CMK (cell line): ENCODE measurements at places on chromosomes 3 and 15.

DNA sequence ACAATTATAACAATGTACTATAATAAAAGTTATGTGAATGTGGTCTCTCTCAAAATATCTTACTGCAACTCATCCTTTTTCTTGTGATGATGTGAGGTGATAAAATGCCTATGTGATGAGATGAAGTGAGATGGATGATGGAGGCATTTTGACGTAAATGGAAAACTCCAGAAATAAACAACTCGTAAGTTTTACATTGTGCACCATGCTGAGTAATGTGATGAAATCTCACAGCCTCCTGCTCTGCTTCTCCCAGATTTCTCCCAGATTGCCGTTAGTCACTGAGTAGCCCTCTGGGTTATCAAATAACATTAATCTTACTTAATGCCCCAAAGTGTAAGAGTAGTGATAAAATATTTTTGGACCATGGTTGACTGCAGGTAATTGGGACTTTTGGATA, 64.8 kb upstream of the SLCO2A1 start:
- no peak for DNase-seq

DNA sequence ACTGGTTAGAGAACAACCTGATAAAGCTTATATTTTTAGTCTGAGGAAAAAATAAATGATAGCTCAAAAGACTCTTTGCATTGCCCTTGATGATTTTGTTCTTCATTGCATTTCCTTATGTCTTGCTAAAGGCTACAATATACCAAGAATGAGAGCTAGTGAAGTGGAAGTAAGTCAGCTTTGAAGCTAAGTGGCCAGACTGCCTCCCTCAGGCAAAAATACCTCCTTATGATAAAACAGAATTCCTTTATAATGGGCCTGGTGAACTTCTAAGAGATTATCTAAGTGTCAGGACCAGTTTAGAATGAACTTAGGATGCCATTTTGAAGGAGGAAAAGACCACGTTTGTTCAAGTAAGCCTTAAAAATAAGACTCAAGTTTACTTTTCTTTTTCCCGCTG, 678.4 kb downstream of the ROBO2 start:
- no peak for DNase-seq

DNA sequence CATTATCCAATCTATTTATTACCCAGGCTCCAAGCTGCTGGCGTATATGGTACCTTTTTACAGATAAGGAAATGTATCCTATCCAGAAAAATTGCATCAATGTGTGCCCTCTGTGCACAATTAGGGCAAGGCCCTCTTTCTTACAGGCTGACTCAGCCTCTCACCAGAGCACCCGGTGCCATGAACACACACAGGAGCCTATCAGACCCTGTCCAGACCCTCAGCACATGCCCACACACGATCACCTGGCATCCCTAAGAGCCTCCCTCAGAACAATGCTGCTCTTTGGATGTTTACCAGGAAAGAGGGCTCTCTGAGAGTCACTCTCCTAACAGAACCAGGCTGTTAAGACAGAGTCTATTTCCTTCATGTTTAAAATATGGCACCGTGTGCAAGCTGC, 460.0 kb upstream of the TBL1XR1 start:
- DNase-seq = no peak

DNA sequence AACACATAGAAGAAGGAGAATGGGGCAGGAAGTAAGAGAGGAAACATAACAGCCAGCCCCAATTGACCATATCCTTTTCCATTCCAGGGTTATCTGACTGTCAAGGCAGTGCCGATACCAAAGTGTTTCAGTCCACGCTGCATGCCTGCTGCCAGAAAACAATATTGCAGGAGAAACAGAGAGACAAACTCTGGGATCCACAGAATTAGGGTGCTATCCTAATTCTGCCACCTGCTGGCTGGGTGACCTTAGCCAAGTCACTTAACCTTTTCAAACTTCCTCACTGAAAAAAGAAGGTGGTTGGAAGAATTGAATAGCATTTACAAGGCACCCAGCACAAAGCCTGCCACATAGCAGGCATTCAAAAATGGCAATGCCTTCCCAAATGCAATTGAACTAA, 32.0 kb downstream of the GLB1 start:
- no peak for DNase-seq

DNA sequence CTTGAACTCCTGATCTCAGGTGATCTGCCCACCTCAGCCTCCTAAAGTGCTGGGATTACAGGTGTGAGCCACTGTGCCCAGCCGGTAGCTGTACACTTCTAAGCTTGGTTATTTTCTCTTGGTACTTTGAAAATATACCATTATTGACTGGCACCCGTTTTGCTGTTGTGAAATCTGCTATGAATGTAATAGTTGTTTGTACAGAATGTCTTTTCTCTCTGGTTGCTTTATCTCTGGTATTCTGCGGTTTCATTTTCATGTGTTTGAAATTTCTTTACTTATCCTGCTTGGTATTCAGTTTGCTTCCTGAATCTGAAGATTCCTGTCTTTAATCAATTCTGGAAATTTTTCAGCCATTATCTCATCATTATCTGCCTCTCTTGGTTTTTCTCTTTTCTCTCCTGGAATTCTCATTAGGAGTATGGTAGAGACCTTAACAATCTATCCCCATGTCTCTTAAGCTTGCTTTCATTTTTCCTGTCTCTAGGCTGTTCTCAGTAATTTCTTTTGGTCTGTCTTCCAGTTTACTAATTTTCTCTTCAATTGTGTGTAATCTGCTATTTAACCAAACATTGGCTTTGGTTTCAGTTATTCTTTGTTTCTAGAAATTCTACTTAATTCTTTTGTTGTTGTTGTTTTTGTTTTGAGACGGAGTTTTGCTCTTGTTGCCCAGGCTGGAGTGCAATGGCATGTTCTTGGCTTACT, 2.8 kb upstream of the PAK2 start:
- DNase-seq = no peak

GRCh38 chr3:129277829-129278271, 820 bp upstream of the HMCES start:
- DNase-seq = no peak

DNA sequence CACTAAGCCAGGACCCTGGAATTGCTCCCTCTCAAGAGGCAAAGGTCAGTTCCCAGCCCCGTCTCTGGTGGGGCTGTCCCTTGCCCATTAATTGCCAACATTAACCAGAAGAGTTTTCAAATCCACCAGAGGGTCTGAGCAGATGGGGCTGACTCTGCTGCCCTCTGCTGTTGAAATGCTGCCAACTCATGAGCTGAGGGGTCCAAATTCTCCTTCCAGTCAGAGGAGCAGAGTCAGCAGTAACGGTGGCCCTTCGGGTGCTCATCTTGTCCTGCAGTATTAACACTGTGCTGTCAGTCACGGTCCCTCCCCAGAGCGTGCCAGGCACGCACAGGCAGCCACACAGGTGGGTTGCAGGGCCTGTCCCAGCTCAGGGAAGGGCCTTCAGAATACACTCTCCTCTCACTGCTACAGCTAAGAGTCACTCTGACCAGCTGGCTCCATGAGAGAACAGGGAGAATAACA, 10.7 kb upstream of the SPTBN5 start:
- no peak for DNase-seq

DNA sequence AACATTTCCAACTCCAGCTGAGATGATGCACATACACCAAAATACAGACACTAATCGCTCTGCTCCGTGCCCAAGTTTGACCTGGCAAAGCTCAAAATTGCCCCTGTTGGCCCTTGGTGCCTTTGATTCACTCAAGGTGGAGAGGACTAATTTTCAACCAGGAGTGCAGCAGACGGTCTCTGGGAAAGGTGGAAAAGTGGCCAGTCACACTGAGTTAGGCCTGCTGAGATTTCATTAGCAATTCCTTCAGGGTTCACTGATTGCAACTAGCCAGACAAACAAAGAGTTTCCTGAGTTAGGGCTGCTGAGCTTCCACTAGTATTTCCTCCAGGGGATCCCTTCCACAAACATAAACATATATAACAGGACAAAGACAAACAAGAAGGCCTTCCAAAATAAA, 28.7 kb upstream of the LHFPL4 start:
- DNase-seq = no peak

GRCh38 chr3:9216736-9217135, 32.7 kb downstream of the SRGAP3 start:
- no peak for DNase-seq

DNA sequence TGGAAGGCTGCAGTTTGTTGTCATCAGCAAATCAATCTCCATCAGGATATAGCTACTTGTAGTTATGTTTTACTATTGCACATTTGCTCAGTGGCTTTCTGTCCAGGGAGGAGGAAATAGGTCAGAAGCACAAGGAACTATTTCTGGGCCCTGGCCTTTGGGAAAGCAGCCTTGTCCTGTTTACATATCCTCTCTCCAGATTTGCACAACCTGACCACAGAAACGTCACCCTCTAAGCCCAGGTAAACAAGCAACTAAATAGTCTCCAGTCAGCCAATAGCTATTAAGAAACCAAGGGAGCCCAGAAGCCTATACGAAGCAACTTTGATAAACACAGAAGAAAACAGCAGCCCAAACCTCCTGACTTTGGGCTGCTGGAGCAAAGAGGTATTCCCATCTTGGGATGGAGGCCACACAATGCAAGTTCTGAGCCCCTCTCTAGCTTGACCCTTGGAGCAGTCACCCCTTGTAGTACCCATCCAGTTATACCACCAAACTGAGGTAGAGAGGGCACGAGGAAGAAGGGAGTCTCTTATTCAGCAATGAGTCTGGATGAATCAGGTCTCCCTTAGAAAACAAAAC, 2.3 kb upstream of the FEM1B start:
- no peak for DNase-seq
